Left renal pelvis (tissue), 4 donors: ENCODE measurements at places on chromosomes 7 and 10.

DNA sequence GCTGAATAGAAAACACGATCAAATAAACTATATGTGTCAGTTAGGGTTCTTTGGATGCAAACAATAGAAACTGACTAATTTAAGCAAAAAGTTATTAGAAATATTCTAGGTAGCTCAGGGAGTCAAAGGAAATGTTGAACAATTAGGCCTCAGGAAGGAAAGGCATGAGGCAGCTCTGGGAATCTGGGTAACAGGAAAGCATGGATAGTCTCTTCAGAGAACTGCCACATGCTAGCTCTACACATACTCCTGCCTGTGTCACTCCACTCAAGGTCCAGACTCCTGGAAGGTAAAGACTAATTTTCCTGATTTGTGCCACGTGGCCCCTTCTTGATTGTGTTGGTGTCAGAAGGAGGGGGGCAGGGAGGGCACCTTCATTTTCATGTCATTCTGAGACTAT, 23.8 kb upstream of the PTTG1IP2 start:
- DNase-seq: no peak

GRCh38 chr7:78780560-78780959, 672.9 kb downstream of the MAGI2 start:
- DNase-seq: no peak

DNA sequence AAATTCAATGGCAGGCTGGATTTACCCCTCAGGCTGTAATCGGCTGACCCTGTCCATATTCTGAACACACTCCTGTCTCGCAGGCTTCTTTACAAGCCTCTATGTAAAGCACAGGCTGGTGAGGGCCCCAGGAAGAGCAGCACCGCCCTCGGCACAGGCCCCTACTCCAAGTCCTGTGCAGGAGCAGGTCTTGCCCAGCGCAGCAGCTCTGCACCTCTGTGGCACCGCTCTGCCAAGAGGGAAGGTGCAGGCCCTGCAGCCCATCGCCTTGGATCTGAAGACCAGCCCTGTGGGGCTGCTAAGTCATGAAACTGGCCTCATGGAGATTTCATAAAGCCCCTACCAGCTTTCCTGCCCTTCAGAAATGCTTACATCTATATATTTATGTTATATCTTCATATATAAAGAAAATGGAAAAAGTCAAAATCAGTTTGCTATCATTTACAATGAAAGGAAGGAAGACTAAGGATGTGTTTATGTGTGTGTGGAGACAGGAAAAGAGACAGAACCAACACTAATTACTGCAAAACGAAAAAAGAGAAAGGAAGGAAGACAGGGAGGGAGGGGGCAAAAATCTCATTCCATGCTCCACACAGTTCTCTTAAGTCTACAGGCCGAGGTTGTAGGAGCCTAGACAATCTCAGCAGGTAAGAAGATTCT, 9.6 kb downstream of the TMEM176B start:
- DNase-seq: no peak

- DNase-seq: no peak
Measured at GRCh38 chr7:151666886-151667285, 147.2 kb upstream of the RHEB start.

- DNase-seq: no peak
Measured at GRCh38 chr10:43292755-43293676, 26.2 kb upstream of the RASGEF1A start.

GRCh38 chr10:103479135-103479534, at the start of gene CALHM3:
Gene CALHM3 (minus strand): TSS chr10:103479240. CDS start chr10:103479032, 208 bp downstream.
- DNase-seq: no peak

- DNase-seq: no peak
Measured at GRCh38 chr7:127404286-127405072, 12.0 kb upstream of the ZNF800 start.

- no peak for DNase-seq
Measured at GRCh38 chr10:131909014-131909808, 8.4 kb downstream of the PPP2R2D start.

GRCh38 chr7:42673951-42674350, 237.9 kb downstream of the C7orf25 start:
- no peak for DNase-seq

- DNase-seq: no peak
Measured at GRCh38 chr10:125159932-125160855, at the start of gene CTBP2. Gene CTBP2 (minus strand): TSS chr10:125160563.

GRCh38 chr7:7569615-7570014, 2.9 kb downstream of the MIOS start:
- no peak for DNase-seq

- no peak for DNase-seq
Measured at GRCh38 chr10:20142311-20142710, 326.1 kb downstream of the PLXDC2 start.

DNA sequence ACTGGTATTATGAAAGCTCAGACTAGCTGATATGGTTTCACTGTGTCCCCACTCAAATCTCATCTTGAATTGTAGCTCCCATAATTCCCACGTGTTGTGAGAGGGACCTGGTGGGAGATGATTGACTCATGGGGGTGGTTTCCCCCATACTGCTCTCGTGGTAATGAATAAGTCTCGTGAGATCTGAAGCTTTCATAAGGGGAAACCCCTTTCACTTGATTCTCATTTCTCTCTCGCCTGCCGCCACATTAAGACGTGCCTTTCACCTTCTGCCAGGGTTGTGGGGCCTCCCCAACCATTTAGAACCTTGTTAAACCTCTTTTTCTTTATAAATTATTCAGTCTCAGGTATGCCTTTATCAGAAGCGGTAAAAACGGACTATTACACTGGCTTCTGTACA, 40.3 kb downstream of the COL13A1 start:
- no peak for DNase-seq

- no peak for DNase-seq
Measured at GRCh38 chr10:61471491-61471890, 18.3 kb upstream of the TMEM26 start.

DNA sequence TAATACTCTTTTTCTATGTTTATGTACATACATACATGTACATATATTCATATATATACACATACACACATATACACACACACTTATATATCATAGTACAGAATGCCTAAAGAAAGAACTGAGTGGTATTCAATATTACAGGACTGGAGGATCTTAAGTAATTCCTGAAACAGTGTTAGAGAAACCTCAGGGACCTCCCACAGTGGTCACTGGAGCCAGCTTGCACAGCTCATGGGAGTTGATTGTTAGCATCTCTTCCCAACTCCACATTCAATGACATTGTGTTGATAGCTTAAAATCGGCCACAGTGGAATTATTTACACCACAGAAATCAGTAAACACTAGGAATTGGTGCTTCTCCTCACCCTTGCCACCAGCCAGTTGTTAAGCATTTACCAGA, 6.0 kb downstream of the LRRC17 start:
- DNase-seq: no peak

GRCh38 chr10:79349766-79350406, 2.6 kb downstream of the PPIF start:
- peak; percentile 15 for DNase-seq

DNA sequence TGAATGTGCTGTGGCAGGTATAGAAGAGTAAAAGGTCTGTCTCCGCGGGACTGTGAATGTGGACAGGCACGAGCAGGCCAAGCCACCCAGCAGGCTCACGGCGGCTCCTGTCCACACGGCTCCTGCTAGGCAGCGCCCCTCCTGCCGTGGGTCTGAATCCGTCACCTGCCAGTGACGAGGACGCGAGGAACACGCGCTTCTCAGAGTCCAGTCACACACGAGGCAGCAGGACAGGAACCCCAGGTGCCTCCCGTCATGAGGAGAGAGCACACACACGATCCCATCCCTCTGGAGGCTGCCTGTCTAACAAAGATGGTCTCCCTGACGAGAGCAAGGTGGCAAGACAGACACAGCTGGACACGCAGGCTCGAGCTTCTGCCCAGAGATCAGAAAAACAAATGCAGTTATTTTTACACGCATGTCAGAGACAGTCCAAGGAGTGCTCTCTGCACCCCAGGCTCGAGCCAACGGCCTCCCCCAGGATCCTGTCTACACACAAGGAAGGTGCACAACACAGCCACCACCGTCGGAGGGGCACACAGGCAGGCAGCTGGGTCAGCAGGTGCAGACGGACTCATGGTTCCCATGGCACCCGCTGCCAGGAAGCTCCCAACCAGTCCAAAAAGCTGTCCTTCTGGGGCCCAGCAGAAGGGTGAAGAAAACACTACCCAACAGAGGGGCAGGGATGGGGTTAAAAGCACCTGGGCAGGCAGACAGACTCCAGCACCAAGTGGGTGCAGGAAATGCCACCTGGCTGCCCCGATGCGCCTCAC, 103.2 kb downstream of the MAD1L1 start:
- DNase-seq: no peak

- DNase-seq: no peak
Measured at GRCh38 chr10:98959379-98959778, 276.3 kb downstream of the HPSE2 start.

GRCh38 chr10:88474884-88475844, 108.0 kb downstream of the RNLS start:
- no peak for DNase-seq

DNA sequence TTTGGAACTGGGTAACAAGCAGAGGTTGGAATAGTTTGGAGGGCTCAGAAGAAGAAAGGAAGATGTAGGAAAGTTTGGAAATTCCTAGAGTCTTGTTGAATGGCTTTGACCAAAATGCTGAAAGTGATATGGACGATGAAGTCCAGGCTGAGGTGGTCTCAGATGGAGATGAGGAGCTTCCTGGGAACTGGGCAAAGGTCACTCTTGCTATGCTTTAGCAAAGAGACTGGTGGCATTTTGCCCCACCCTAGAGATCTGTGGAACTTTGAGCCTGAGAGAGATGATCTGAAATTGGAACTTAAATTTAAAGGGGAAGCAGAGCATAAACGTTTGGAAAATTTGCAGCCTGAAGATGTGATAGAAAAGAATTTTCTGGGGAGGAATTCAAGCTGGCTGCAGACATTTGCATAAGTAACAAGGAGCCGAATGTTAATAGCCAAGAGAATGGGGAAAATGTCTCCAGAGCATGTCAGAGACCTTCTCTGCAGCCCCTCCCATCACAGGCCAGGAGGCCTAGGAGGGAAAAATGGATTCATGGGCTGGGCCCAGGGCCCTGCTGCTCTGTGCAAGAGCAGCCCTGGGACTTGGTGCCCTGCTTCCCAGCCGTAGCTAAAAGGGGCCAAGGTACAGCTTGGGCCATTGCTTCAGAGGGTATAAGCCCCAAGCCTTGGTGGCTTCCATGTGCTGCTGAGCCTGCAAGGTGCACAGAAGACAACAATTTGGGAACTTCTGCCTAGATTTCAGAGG, 3.6 kb downstream of the PDSS1 start:
- no peak for DNase-seq

DNA sequence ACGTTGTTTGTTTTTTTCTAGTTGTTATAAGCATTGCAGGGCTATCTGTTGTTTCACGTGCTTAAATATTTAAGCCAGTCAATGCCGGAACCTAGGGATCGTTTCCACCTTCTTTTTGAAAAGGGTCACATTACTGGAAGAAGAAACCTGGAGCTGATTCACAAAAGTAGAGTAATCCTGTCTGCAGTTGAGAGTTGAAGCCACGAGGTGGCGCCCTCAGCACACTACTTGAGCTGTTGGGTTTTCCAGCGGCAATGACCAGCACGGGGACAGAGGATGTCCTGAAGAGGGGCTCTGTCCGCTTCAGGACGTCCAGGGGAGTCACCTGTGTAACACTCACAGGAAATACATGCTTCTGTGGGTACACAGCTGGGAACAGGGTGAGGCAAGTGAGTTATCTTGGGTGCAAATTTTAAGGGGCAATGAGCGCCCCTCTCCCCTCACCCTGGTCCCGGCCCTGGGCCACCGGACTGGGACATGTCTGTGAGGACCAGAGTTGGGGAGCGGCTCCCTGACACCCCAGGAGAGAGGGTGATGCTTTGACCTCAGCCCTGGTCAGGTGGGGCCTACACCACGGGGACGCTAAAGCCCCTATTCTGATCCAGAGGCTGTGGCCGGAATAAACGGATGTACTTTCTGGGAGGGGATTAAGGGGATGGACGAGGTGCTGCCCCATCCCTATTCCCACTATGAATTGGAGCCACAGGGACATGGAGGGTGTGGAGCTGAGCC, 26.3 kb upstream of the WDFY4 start:
- DNase-seq: peak; percentile 54

DNA sequence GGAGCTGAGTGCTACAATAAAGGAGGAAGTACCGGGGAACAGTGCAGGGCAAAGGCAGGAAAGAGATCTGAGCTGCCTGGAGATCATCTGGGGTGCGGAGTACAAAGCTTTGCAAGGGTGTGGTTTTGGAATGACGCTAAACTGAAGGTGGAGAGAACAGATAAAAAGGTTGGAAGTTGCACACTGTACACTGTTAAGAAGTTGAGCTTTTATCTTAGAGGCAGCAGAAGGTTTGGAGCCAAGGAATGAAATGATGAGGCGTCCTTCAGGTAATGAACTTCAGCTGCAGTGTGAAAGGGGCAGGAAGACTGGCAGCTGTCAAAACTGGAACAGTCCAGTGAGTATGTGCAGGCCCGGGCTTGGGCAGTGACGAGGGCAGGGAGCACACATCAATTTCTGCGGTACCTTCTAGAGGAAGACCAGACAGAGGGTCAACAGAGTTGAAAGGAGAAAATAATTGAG, 7.2 kb upstream of the ANKRD61 start:
- no peak for DNase-seq

DNA sequence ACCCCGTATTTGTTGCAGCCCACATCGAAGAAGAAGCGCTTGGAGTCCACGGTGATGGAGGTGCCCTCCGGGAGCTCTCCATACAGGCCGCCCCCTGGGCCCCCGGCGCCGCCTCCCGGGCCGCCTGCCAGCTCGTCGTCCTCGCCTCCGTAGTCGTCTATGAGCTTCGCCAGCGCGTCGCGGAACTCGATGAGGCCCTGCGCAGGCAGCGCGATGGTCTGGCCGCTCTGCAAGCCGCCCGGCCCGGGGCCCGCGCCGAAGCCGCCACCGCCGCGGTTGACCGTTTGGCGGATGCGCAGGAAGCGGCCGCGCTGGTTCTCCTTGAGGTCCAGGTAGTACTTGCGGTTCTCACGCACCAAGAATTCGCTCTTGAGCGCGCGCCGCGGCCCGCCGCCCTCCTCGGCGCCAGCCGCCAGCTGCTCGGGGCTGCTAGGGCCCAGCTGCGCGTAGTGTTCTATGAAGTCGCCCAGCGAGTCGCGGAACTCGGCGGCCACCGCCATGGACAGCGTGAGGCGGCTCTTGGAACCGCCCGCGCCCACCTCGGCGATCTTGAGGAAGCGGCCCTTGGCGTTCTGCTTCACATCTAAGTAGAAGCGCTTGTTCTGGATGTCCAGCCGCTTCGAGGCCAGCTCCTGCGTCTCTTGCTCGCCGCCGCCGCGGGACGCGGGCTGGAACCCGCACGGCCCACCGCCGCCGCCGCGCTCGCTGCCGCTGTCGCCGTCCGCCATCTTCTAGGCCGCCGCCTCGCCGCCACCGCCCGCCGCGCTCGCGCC, 523 bp downstream of the PURB start:
- peak; percentile 17 for DNase-seq

- no peak for DNase-seq
Measured at GRCh38 chr7:26685606-26686005, 178.8 kb downstream of the SKAP2 start.

GRCh38 chr7:149735181-149735602, 38.2 kb downstream of the ZNF467 start:
- DNase-seq: no peak

DNA sequence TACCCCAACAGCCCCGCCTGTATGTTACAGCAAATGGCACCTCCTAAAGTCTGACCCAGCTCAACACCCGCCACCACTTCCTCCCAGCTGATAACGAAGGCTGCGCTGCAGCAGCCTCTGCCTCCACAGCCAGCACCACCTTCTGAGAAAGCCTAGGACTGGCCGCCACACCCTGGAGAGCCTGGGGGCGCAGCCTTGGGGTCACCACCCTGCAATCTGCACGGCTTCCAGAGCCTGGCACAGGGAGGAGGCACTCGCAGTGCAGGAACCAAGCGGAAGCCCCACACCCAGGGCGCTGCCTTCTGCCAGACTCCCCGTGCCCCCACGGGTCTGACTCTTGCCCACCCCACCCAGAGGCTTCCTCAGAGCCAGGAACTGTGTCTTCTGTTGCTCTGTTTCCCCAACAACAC, 112.5 kb downstream of the MAD1L1 start:
- DNase-seq: no peak
